ENCODE measurements at places on chromosomes 4 and X. TPM values are rescaled to one million over a fixed set of nuclear protein-coding genes. Genes with fewer than 3 reads are reported as not detected.

OTUD5 gene
- 27.3 TPM for total RNA-seq

DNA sequence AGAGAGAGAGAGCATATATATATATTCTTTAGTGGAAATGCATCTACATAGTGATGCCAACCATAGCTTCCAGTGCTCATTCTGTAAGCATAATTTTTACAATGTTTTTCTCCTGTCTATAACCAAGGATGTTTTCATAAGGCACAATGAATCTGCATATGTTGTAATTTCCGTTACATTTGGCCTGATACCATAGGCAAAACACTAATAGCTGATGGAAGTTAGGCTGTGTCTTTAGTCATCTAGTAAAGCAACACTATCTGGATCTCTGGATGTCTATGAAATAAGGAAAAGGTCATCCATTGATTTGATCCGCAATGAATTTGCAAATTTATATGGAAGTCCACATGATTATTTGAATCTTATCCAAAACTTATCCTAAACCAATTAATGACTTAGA, 8.1 kb downstream of the PCDH7 start:
- DNase-seq = no peak

DNA sequence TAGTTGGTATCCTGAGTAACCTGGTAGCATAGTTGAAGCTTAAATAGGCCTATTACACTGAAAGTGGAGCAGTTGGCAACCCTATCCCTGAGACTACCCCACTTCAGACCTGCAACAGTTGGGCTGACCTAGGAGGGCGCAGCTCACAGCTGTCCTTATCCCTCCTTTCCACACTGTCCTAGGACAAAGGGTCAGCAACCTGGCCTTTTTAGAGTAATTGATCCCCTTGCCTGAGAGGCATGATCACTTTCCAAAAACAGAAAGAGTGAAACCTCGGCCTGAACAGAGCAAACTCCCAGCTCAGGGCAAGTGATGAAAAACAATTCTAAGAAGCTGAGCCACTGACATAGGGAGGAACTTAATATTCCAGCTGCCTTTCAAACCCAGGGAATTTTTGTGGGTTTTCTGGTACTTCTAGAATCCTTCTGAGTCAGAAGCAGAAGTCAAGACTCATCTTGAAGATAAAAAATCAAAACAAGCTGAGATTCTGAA, 94.9 kb upstream of the MYOZ2 start:
- peak; percentile 72 for DNase-seq

- no peak for DNase-seq
Observed at GRCh38 chr4:101141230-101141629, 206.1 kb downstream of the PPP3CA start.

NXF2 gene
- total RNA-seq = not detected

DNA sequence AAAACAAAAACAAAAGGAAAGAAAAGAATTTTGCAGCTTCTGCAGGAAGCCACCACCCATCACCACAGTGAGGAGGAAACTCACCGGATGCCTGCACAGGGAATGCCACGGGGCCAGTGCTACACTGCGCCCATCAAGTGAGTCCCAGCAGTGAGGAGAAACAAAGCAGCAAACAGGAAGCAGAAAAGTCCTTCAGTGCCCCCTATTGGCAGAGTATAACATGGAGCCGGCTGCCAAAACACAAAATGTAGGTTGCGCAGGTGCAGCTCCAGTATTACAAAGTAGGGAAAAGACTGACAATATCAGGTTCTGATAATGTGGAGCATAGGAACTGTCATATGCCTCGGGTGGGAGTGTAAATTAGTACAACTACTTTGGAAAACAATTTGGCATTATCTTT, 23.3 kb upstream of the SCML2 start:
- DNase-seq = peak; percentile 44

TADA2B gene
- 11.0 TPM for total RNA-seq

DNA sequence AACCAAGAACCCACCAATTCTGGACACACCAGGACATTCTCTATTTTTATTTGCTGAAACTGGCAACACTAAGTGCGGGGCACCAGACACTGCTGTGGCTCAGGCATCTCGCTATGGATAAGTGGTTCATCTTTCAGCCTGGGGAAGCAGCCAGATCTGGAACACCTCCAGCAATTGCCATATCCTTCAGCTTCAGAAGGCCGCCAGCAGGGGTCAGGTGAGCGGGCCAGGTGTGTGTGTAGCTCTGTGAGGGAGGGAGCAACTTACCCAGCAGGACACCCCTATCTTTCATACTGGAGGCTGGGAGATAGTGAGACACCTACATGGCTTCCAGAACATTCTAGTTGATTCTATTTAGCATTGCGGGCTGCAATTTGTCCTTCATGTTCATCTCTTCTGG, 57.0 kb upstream of the GBA3 start:
- DNase-seq = no peak

- DNase-seq = peak; percentile 68
Observed at GRCh38 chr4:88033309-88033708, 25.9 kb downstream of the PKD2 start.

PDZD11 gene
- 220 TPM for total RNA-seq

ADH1A gene
- total RNA-seq = not detected

CTAG2 gene
- total RNA-seq = 1.1 TPM

- DNase-seq = peak; percentile 98
Observed at GRCh38 chr4:114015444-114015899, 36.0 kb upstream of the ARSJ start.

- no peak for DNase-seq
Observed at GRCh38 chr4:41609851-41610250, 71.9 kb downstream of the LIMCH1 start.

DNA sequence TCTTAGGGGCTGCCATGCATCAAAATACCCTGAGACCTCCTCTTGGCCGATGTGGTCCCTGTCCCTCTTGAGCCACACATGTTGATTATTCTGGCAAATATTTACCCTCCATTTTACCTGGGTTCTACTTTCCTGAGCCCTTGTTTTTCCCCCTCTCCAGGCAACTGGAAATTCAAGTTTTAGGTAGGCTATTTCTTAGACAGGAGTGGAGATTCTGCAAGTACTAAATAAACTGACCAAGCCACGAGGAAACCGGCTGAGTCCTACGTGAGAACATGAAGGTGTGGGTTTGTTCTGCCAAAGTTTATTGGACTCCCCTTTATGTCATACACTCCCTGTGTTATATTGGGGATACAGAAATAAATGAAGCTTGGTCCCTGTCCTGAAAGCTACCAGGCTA, 88.1 kb downstream of the RTL5 start:
- DNase-seq = no peak

GRCh38 chr4:6663596-6664393, 23.3 kb downstream of the MRFAP1 start:
- no peak for DNase-seq

- DNase-seq = no peak
Observed at GRCh38 chr4:169530048-169530447, 82.3 kb downstream of the NEK1 start.

- DNase-seq = peak; percentile 73
Observed at GRCh38 chr4:25795566-25796454, 67.0 kb downstream of the SEL1L3 start.

GRCh38 chr4:153440475-153440874, 25.7 kb upstream of the TMEM131L start:
- no peak for DNase-seq

USP26 gene
- total RNA-seq = not detected

PLXNB3 gene
- total RNA-seq = 1.2 TPM

DNAAF6 gene
- total RNA-seq = not detected

DNA sequence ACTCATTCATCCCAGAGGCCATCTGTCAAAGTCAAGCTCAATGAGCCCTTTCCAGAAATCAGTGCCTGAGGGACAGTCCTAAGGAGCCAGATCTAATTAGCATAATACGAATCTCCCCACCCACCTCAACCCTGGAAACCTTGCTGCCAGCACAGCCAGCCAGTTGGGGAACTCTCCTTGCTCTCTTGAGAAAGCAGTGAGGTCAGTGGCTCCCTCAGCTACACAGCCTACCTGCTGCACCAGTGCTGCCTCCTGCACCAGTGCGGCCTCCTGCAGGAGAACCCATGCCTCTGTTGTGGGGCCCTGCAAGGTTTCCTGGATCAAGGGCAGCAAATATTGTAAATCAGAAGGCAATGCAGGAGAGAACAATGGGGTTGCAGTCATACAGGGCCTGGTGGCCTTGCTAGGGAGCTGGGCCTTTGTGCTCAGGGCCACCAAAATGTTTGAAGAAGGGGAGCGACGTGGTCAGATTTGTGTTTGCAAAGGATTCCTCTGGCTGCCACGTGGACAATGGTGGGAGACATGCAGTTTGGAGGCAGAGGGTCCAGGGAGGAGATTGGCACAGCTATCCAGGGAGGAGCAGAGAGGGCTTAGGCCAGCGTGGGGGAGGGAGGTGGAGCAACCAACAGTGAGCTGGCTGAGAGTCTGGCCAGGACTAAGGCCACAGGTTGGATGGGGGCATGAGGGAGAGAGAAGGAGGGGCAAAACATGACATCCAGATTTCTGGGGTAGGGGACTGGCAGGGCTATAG, 124.3 kb upstream of the MAMLD1 start:
- peak; percentile 15 for DNase-seq

- DNase-seq = no peak
Observed at GRCh38 chr4:104722467-104722866, 227.8 kb upstream of the CXXC4 start.

EDNRA gene
- total RNA-seq = 6.5 TPM

FOXO4 gene
- total RNA-seq = 4.2 TPM

RHOXF2B gene
- not detected for total RNA-seq

MORC4 gene
- total RNA-seq = 12.5 TPM

XAGE1A gene
- total RNA-seq = not detected

ACOX3 gene
- 16.1 TPM for total RNA-seq

MAGEA12 gene
- 15.5 TPM for total RNA-seq

AMOT gene
- 6.7 TPM for total RNA-seq

GRCh38 chr4:47466056-47466785, 2.7 kb upstream of the COMMD8 start:
- DNase-seq = no peak

CCDC120 gene
- total RNA-seq = 0.07 TPM

GRCh38 chrX:8717354-8717753, 14.6 kb downstream of the ANOS1 start:
- DNase-seq = no peak

- DNase-seq = peak; percentile 96
Observed at GRCh38 chr4:13701937-13702446, 74.5 kb upstream of the BOD1L1 start.
